ENCODE measurements at places on chromosomes 11 and 22.

DNA sequence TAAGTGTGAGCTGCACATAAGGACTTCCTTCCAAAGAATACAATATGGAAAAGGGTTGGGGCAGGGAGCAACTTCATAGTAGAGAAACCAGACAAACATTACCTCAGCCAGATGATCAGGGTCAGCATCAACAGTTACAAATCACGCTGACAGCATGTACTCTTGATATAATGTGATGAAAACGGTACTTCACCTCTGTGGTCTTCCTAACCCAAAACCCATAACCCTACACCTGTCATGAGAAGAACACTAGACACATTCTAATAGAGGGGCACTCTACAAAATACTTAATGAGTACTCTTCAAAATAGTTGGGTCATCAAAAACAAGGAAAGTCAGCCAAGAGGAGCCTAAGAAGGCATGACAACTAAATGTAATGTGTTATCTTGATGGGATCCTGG, 43.9 kb downstream of the RRAS2 start:
- DNase-seq = no peak

DNA sequence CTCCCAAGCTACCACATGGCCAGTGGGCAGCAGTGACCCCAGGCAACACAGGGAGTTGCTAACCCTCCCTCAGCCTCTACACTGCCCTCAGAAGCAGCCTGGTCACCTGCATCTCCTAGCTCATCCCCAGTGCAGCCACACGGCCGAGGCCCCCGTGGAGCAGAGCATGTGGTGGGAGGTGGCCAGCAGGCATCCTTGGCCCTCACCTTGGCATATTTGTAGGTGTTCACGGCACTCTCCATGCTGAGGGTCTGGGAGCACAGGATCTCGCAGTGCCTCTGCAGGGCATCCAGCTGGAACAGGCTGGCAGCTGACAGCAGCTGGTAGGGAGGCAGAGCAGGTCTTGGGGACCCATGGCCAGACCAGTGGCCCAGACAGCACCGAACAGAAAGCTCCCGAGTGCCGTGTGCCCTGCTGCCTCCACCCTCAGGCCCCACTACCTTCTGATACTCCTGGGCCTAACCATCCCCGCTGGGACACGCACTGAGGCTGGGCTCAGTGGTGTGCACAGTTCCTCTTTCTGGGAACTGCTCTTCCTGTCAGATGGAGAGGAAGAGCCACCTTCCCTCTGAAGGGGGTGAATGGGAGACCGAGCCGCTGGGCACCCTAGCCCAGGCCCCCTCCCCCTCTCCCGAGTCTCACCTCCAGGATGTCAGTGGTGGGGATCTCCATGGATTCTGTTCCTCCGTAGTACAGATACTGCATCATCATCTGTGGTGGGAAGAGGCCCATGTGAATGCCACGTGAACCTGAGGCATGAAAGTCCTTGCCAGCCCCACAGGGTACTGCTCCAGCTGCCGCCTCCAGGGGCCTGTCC, 48.8 kb downstream of the NAT10 start:
- DNase-seq = no peak

DNA sequence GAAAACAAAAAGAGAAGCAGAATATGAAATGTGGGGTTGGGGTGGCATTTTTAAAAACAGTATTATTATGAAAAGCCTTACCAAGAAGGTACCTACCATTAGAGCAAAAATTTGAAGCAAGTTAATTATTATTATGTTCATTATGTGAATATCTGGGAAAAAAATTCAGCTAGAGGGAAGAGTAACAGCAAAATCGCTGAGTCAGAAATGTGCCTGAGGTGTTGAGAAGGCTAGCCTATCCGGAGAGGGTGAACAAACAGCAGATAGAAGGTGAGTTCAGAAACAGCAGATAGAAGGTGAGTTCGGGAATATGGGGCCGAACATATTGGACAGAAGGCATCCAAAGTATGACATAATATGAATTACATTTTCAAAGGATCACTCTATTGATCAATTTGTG, 536.8 kb upstream of the ANO5 start:
- DNase-seq = no peak

GRCh38 chr11:122749005-122749687, 89.2 kb upstream of the CRTAM start:
- DNase-seq = peak; percentile 95

DNA sequence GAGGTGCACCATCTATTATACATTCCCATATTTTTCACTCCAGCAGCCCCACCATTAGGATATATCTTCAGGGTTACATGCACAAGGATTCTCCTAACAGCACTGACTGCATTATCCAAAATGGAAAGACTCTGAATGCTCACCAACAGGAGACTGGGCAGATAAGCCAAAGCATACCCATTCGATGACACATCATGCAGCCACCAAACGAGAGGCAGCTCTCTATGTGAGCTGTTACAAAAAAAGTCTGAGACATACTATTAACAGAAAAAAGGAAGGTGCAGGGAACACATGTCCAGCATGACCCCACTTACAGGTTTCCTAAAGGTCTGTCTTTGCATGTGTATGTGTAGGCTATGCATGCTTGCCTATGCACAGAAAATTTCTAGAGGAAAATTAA, 12.4 kb upstream of the SERPIND1 start:
- peak; percentile 31 for DNase-seq

DNA sequence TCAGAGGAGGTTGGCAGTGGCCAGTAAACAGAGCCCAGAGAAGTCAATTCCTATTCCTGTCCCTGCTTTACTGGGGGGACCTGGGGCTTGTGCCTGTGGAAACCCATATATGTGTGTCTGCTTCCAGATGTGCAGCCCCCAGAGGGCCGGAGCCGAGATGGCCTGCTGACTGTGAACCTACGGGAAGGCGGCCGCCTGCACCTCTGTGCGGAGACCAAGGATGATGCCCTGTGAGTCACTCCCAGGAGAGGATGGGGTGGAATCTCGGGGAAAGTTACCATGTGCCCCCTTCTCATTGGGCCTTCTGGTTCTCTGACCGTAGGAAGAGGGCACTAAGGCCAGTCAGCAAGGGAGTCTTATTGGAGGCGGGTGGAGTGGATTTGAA, 5.3 kb downstream of the PLEKHB1 start:
- DNase-seq = no peak

- no peak for DNase-seq
These were observed 20.8 kb downstream of the TOB2 start for GRCh38 chr22:41425660-41426365.

DNA sequence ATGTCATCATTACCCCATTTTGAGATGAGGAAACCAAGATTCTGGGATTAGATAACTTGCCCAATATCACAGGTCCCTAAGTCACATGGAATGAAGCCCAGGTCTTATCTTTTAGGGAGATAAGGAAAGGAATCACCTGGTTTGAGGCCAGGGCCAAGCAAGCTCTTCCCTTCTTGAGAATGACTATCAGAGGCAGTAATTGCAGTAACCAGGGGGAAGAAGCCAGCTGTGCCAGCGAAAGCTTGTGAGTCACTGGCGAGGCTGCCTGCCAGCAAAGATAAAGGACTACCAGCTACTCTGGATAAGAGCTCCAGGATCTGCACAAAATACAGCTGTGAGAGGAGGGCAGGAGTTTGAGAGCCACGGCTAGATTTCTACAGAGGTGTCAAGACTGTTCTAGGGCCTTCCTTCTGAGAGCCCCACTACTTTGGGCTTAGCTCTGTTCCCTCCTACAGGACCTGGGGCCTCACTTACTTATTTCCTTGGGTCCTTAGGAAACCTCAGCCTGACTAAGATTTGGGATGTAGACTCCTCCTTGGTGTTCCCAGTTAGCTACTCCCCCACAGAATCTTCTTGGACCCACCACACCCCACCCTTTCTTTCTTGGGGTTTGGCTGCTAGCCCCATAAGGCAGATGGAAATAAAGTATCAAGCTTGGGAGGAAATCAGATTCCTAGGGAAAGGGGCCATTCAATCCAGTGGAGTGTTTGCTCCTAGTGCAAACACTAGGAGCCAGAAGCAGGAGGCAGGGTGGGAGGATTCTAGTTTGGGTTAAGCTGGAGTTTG, 9.7 kb upstream of the CCKBR start:
- peak; percentile 80 for DNase-seq

- DNase-seq = no peak
These were observed 128.8 kb upstream of the SESN3 start for GRCh38 chr11:95359756-95360155.

GRCh38 chr11:11882539-11882938, 40.8 kb downstream of the USP47 start:
- DNase-seq = no peak

- no peak for DNase-seq
These were observed 6.2 kb downstream of the MRPL21 start for GRCh38 chr11:68897441-68897840.

DNA sequence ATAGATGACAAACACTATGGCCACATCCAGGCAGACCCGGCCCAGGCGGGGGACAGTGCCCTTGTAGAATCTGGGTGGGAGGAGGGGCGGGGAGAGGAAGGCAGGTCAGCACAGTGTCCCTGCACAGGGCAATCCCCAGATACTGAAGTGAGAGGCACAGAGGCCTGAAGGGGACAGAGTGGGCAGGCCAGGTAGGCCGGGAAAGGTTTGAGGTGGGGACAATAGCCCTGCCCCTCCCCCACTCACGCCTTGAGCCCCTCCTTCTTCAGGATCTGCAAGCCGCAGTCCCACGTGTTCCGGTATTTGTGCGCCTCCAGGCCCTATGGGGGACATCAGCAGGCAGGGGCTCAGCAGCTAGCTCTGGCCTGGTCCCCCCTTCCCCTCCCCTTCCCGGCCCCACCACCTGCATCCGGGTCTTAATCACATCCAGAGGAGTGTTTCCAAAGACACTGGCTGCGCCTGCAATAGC, 2.3 kb downstream of the SLC25A1 start:
- no peak for DNase-seq

GRCh38 chr11:133040289-133040900, 491.9 kb downstream of the OPCML start:
- DNase-seq = peak; percentile 78

DNA sequence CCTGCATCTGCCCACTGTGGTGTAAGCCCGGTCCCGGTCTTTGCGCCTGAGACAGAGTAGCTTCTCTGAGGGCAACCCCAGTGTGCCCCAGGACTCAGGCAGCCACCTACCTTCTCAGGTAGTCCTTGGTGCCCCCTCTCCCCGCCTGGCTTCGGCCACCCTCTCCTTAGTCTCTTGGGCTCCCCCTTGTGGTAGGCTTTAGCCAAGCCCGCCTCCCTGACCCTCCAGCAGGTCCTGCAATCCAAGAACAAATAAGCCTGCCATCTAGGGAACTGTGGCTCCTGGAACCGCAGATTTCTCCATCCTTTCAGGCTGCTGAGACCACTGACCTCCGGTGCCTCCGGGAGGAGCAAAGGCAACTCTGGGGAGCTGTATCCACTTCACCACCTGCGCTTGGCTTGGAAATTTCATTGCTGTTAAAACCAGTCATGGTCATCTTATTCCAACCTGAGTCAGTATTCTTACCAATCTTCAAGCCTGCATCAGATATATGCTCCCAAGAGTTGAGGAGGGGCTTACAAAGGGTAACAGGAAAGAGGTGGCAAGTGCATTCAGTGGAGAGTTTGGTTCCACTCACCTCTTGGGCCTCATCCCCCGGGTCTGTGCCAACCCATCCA, 52.8 kb upstream of the TENM4 start:
- DNase-seq = peak; percentile 57

DNA sequence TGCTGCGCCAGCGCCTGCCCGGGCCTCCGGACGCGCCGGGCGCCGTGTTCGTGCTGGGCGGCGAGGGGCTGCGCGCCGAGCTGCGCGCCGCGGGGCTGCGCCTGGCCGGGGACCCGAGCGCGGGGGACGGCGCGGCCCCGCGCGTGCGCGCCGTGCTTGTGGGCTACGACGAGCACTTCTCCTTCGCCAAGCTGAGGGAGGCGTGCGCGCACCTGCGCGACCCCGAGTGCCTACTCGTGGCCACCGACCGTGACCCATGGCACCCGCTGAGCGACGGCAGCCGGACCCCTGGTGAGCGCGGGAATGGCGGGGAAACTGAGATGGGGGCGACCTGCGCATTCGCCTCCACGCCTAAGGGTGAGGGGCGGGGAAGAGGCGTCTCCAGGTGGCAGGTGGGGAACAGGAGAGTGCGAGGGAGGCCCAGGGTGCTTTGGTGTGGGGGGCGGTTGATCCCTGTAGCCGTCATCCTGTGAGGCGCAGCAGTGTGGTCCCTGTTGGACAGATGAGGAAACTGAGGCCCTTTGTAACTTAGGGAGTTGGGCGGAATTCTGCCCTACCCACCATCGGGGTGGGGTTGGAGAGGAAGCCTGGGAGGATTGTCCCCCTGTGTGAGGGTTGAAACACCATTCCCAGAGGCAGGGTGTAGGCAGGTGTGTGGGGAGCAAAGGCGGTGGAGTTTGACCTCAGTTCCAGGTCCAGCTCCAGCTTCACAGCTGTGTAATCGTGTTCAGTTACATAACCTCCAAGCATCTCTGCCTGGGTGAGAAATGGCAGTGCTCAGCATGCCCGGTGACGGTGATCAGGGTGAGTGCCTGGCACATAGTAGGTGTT, 758 bp downstream of the PDXP start:
- DNase-seq = no peak

GRCh38 chr11:118819334-118820024, 28.5 kb upstream of the DDX6 start:
- no peak for DNase-seq

- DNase-seq = peak; percentile 70
These were observed 17.0 kb upstream of the IL2RB start for GRCh38 chr22:37166675-37167066.

DNA sequence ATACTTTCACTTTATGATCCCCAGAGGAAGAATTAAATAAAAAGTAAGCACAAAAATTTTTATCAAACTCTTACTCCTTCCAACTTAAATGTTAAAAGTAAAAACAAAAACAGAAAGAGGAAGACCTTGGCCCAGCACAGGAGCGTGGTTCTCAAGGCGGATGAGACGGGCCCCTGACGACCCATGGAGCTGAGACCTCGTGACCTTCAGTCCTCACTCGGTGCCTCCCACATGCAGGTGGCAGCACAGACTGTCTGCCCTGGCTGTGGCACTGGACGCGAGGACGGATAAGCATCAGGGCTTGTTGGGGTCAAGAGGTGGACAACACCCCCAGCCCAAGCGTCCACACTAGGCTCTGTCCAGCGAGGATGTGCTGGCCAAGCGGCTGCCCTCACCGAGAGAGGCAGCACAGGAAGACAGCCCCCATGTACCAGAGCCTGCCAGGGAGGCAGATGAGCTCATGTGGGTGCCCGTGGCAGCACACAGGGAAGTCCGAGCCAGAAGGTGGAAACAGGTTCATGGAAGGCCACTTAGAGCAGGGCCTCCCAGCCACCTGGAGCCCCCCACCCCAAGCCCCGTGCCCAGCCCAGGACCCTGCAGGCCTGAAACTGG, 1389.8 kb downstream of the TBC1D22A start:
- no peak for DNase-seq

GRCh38 chr22:27473533-27473932, 328.0 kb downstream of the MN1 start:
- no peak for DNase-seq

GRCh38 chr11:59247531-59248227, 35.0 kb upstream of the MPEG1 start:
- peak; percentile 43 for DNase-seq

DNA sequence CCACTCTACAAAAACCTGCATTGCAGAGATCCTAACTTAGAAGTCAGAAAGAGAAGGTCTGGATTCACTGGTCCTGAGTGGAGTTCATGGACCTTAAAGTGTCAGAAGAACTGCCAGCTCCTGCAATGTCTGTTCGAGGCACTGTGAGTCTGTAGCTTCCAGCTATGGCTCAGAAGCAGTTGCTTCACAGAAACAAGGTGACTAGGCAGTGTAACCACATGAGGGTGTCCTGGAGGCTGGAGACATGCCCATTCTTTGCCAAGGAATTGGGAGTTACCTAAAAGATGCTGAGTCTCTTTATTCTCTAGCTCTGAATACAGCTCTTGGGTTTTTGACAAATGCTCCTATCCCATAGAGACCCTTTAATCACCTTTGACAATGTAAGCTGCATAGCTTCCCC, 130.5 kb downstream of the SPON1 start:
- no peak for DNase-seq

GRCh38 chr11:109526931-109527330, 104.9 kb downstream of the C11orf87 start:
- no peak for DNase-seq
